ENCODE measurements at places on chromosomes 2 and 18.

DNA sequence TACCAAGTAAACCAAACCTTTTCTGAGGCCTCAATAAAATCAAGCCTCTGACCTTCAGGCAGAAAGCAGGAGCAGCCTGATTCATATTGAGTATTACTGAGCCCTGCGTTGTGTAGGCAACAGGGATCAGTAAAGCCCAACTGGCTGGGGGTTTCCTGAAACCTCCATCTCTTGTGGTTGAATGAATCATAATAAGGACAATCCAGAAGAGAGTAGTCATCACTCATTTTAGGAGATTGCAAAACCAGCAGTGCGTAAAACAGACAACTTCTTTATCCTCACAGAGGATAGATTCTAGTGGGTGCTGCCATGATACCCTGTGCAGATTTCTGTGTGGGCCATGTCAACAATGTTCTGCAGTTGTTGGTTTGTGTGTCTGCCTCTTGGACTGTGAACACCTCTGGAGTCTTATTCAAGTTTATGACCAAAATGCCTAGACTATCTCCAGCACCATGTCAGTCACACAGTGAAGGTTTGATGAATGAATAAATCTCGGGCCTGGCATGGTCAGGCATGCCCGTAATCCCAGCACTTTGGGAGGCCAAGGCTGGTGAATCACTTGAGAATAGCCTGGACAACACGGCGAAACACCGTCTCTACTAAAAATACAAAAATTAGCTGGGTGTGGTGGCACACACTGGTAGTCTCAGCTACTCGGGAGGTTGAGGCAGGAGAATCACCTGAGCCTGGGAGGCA lies 51.8 kb upstream of the RAB27B start:
- DNase-seq, result no peak

GRCh38 chr2:108069515-108070310 lies 83.4 kb downstream of the SLC5A7 start:
- no peak for DNase-seq

- DNase-seq, result no peak
Measured at GRCh38 chr18:42053188-42053781, 98.3 kb downstream of the PIK3C3 start.

DNA sequence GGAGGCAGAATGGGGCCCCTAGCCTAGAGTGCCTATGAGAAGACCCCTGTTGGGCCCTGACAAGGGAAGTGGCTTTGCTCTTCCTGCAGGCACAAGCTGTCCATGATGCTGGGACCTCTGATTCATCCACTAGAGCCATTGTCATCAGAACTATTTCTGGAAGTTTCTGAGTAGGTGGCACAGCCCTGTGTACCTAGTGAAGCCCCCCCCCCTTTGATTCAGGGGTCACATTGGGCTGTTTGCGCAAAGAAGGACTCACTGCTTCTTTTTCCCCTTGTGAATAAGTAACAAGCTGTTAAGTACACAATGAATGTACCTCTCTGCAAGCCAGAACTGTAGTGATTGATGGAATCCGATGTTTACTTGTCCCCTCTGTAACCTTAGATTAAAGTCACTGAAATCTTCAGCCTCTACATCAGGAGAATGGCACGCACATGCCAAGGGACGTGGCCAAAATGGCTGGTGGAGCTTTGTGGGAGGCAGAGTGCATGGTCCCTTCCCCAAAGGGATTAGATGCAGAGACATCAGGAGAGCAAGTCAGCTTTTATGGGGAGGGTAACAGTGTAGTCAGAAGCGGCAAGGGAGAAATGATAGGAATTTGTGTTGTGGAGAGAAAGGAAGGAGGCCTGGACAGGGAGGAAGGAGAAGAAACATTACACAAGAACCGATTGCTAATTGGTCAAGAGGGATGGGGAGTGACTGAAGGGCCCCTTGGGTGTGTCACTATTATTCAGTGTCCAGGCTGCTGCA lies 267.6 kb upstream of the RAB12 start:
- DNase-seq, result no peak

- DNase-seq, result no peak
Measured at GRCh38 chr18:22219568-22220355, 50.4 kb downstream of the GATA6 start.

DNA sequence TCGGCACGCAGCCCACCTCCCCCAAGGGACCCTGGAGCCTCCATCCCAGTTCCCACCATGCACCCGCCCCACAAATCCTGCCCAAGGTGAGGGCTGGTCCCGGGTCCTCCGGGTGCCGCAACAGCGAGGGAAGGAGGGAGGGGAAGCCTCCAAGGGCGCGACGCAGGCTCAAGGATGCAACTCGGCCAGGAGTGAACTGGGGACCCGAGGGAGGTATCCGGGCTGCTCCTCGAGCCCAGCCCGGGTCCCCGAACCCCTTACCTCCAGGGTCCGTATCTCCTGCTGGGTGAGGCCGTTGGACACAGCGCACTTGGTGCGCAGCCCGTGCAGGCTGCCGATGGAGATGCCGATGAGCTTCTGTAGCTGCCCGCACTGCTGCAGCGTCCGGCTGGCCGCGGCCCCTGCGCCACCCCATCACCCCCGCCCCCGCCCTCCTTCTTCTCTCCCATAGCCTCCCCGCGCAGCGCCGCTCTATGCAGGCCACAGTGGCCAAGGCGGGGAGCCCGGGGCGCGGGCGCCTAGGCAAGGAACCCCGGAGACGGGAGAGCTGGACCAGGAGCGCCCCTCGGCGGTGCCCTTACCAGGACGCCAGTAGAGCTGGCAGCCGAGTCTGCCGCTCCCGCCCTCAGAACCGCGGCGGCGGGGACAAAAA lies 124.1 kb downstream of the ANKRD30BL start:
- DNase-seq, result no peak

DNA sequence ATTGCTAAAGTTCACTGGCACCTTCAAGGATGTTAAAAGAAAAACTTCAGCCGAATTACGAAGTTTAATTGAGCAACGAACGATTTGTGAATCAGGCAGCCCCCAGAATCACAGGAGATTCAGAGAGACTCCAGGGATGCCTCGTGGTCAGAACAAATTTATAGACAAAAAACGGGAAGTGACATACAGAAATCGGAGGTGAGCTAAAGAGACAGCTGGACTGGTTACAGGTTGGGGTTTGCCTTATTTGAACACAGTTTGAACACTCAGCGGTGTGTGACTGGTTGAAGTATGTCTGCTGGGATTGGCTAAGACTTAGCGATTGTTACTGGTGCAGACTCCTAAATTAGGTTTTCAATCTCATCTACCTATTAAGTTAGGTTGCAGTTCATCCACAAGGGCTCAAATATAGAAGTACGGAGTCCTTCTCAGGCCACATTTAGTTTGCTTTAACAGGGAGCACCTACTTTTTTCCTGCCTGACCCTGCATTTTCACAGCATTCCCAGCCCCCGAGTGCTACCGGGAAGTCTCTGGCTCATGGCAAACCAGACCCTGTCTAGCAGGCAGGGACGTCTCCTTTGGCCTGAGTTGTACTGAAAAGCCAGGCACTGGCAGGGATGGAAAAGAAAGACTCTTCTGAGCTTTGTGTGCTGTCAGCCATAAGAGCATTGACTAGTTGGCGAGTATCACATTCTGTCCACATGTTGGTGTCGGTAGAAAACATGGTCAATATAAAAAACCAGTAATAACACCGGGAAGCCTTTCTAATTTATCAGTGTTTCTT lies 41.1 kb downstream of the CDCA7 start:
- DNase-seq, result no peak

Data from activated B cell treated with CpG ODN at 0.5 μM for 24 hours (primary cell).